ENCODE measurements at places on chromosomes 2 and 18. TPM values are rescaled to one million over a fixed set of nuclear protein-coding genes. Genes with fewer than 3 reads are reported as not detected.

The REG3G gene
- polyA plus RNA-seq: not detected

The SLC9A4 gene
- polyA plus RNA-seq: not detected

The ABCB11 gene
- not detected for polyA plus RNA-seq

The LCT gene
- not detected for polyA plus RNA-seq

The CXCR4 gene
- polyA plus RNA-seq: 2.8 TPM

Data from H1 (cell line).